ENCODE measurements at places on chromosomes 4 and X.

- DNase-seq, result no peak
Measured at GRCh38 chr4:102430461-102430910, 70.7 kb upstream of the NFKB1 start.

DNA sequence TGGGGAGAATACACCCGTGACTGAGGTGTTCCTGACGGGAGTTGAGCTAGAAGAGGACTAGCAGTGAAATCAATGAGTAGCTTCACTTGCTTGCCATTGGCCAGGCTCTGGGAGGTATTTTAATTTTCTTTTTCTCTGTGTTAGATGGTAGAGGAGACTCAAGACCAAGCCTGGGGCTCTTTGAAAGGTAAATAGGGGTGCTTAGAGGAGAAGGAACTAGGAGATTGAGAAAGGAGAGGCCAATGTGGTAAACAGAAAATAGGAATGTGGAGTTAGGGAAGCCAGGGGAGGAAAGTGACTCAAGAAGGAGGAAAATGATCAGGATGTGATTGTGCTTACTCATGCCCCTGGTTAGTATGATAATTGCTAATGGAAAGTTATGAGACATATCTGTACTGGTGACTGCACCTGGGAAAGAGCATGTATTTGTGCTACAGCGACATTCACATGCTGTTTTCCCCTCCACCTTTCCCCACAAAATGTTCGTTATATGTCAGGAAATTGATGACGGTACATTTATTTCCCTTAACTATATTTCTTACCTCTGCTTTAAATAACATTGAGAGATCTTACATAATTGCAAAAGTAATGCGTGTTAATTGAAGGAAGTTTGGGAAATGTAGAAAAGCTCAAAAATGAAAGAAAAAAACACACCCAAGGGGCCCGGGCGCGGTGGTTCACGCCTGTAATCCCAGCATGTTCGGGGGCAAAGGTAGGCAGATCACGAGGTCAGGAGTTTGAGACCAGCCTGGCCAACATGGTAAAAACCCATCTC, 16.9 kb upstream of the LRBA start:
- no peak for DNase-seq

- DNase-seq, result no peak
Measured at GRCh38 chrX:43269201-43269600, 386.9 kb upstream of the MAOA start.

DNA sequence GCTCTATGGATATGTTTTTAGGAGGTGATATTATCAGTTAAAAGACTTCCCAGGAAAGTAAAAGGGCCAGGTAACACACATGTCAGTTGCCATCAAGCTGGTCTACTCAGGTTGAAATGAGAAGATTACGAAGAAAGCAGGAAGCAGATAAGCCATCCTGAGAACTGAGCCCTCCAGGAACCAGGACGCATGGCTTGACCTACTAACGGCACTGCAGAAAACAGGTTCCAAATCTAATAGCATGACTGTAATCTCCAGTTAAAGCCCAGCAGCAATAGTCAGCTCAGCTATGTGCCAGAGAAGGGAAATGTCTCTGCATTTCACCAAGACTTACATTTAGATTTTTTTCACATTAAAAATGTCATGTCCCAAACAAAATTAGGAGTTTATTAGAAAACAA, 77.9 kb downstream of the APBB2 start:
- no peak for DNase-seq

GRCh38 chr4:155956461-155956860, 2.8 kb upstream of the CTSO start:
- no peak for DNase-seq

DNA sequence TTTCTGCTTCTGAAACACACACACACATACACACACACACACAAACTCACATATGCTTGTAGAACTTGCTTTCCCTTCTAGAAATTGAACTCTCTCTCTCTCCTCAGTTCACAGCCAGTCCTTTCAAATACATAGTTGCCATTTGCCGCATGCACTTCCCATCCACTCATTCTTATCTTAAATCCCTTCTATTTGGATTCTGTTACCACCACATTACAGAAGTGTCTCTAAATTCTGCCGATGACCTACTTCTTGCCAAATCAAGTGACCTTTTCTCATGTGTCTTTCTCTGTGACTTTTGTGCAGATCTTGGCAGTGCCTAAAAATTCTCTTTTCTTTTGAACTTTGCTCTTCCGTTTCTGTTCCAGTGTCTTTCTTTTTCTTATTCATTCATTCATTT, 7.5 kb upstream of the MYOZ2 start:
- no peak for DNase-seq

GRCh38 chr4:173013232-173013930, 155.2 kb upstream of the GALNT7 start:
- no peak for DNase-seq

GRCh38 chr4:13705521-13706041, 78.1 kb upstream of the BOD1L1 start:
- no peak for DNase-seq

DNA sequence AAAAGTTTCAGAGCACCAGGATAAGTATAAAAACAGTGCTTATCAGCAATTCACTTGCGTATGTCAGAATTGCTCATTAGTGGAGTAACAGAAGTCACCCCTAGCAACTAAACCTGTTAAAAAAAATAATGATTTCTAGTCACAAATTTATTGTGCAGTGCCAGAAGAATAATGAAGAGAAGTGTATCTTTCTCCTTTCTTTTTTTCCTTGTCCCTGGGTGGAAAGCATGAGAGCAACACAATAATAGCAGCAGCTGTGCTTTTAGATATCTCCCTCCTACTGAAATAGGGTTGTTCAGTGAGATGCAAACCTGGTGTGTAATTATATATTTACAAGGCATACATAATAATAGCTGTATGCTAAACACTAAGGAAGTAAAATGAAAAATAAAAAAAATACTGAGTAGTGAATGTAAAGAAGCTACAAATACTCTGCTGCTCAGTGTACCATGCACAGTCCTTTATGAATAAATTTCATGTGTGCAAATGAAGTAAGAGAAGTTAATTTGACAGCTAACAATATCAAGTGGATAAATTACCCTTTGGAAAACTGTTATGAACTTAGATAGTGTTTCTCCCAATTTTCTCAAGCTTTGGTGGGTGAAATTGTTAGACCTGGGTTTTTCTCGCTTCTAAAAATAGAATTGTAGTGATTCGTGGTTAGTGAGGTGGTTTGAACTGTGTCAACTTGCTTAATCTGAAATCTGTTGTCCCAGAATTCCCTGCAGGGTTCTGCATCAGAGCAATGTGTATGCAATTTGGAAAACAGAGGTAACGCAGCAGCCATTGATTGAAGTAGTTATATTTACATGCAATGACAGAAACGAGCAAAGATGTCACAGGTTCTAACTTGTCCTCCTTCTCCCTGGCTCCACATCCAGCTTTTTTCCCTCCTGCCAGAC, 125.7 kb upstream of the NDST3 start:
- no peak for DNase-seq

DNA sequence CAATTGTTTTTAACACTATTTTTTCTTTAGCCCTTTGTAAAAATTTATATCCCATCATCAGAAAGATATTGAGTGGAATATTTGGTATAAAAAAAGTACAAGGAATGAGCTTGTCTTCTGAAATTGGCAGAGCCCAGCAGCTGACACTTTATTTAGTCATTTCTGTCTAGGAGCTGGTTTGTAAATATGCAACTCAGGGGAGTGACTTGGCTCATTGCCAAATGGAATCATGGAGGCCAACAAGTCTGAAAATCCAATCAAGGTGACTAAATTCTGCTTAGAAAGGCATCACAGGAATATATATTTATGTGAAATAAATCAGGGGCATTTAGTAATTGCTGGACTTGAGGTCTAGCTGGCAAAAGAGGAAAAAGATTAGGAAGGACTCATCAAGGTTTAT, 74.4 kb downstream of the OTC start:
- DNase-seq, result no peak

- peak; percentile 65 for DNase-seq
Measured at GRCh38 chrX:119734897-119735339, 23.5 kb upstream of the SOWAHD start.

DNA sequence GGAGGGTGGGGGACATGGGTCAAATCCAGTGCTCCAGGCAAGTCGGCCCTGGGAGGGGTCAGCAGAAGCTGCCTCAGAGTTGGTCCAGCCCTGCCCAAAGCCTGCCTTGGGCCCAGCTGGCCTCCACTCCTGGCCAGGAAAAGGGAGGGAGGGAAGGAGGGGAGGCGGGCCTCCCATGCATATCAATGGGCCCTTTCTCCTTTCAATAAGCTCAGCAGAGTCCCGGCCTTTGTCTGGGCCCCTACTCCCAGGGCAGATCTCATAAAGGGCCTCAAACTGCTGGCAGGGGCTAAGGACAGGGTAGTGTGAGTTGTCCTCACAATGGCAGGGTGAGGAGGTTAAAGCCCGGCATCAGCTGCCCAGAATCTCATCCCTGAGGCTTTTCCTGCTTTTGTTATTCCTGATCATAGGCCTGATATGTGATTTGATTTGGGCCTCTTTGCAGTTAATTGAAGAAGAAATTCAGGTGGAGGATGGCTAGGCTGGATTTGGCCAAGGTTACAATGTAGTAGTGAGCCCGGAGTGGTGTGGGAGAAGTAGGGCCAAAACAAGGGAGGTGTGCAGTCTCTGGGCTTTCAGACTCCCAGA, 121.1 kb upstream of the ATP6AP2 start:
- no peak for DNase-seq

GRCh38 chr4:48375651-48376304, 34.4 kb downstream of the SLAIN2 start:
- DNase-seq, result no peak

DNA sequence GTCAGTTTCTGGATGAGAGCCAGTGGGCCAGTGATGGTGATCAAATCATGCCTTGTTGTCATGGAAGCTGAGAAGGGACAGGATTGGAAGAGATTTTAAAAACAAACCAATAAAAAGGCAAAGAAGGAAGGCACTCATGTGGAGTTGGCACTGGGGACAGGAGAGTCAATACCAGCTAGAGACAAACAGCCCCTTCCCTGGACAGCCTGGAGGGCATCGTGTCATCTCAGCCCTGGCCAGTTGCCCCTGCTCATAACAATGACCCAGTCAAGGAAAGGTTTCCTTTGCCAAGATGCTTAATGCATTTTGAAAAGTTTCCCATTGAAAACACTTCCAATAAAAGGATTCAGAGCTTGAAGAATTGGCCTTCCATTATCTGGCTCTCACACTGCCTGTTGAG, 55.5 kb downstream of the SCML1 start:
- DNase-seq, result no peak

GRCh38 chr4:146340798-146341197, 126.5 kb downstream of the REELD1 start:
- DNase-seq, result no peak

DNA sequence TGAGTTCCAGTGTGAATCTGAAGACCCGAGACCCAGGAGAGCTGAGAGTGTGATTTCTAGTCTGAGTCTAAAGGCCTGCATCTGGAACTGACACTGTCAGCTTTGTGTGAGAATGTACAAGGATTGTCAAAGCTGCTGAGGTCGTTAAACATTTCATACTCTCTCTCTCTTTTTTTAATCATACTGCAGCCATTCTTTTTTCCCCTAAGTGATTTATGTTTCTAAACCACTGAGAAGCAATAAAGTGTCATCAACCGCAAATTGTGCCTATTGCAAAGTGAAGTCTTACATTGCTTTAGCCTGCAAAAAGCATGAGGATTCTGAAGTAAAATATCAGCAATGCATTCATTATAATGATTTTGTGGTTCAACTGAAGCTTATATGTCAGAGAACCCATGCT, 106.0 kb downstream of the ASMT start:
- DNase-seq, result no peak

DNA sequence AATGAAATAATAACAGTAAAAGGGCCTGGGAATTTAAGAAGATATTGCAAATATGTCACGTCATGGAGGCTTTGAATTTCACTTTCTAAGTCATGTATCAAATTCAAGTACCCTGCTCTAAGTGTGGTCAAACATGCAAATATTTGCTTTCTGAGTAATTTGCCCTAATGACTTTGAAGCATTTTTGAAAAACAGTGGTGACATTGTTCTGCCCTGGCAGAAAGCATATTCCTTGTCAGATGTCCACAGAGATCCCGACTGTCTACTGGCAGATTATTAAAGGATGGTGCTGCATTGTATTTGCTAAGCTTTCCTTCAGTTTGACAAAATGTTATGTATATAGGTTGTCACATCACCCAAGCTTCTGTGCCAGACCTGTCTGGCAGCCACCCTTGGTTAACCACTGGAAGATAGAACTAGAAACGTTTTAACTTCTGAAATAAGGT, 92.5 kb downstream of the ANK2 start:
- DNase-seq, result no peak

- DNase-seq, result no peak
Measured at GRCh38 chrX:100687546-100687945, 43.5 kb downstream of the SRPX2 start.

DNA sequence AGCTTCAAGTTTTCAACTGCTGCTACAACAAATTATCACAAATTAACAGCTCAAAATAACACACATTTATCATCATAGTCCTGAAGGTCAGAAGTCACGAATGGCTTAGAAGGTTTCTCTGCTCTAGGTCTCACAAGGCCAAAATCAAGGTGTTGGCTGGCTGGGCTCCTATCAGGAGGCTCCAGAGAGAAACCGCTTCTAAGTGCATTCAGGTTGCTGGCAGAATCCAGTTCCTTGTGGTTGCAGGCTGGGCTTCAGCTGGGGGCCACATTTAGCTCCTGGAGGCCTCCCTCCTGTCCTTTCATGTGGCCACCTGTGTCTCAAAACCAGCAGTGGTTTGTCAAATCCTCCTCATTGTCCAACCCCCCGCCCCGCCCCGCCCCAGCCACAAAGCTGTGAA, 15.4 kb downstream of the MRFAP1 start:
- DNase-seq, result no peak

DNA sequence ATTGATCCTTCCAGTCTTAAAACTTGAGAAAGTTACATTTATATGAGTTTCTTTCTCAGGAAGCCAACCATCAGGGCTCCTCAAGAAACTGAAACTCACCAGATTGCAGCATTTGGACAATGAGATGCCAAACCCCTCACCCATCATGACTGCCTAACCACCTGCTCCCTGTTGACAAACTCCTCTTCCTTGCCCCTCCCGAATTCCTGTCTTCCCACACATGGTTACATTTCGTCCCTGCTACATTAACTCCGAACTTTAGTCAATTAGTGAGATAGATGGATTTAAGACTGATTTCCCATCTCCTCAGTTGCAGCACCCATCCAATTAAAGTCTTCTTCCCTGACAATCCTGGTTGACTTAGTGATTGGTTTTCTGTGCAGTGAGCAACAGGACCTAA, 118.7 kb downstream of the ZNF330 start:
- DNase-seq, result no peak

DNA sequence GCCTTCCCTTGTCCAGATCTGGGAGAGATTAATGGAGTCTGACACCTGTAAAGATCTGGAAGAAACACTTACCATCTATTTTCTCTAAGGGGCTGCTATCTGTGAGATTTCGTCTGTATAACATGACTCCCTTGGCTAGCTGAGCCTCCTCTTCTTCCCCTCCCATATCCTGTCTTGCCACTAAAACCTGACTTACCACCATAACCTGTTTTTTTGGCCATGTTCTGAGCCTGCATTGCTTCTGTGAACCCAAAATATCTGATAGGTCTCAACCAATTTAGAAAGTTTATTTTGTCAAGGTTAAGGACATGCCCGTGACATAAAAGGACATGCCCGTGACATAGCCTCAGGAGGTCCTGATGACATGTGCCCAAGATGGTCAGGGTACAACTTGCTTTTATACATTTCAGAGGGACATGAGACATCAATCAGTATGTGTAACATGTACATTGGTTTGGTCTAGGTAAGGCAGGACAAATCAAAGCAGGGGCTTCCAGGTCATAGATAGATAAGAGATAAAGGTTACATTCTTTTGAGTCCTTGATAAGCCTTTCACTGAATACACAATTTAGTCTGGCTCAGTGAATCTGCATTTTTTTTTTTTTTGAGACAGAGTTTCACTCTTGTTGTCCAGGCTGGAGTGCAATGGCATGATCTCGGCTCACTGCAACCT, 11.4 kb downstream of the MGST2 start:
- no peak for DNase-seq

Measured in NCI-H524 (cell line).